AG10803 (cell line): ENCODE measurements at places on chromosomes 12 and 14.

- DNase-seq: no peak
Observed at GRCh38 chr12:94638521-94638920, 11.8 kb downstream of the TMCC3 start.

GRCh38 chr12:58106195-58106594, 164.8 kb downstream of the ATP23 start:
- no peak for DNase-seq

- DNase-seq: no peak
Observed at GRCh38 chr14:93040982-93041381, 74.7 kb downstream of the ITPK1 start.

GRCh38 chr12:51085757-51086156, 2.4 kb upstream of the CSRNP2 start:
- no peak for DNase-seq

GRCh38 chr12:76622915-76623314, 63.3 kb upstream of the OSBPL8 start:
- DNase-seq: no peak

- DNase-seq: no peak
Observed at GRCh38 chr12:20055856-20056255, 312.5 kb upstream of the PDE3A start.

DNA sequence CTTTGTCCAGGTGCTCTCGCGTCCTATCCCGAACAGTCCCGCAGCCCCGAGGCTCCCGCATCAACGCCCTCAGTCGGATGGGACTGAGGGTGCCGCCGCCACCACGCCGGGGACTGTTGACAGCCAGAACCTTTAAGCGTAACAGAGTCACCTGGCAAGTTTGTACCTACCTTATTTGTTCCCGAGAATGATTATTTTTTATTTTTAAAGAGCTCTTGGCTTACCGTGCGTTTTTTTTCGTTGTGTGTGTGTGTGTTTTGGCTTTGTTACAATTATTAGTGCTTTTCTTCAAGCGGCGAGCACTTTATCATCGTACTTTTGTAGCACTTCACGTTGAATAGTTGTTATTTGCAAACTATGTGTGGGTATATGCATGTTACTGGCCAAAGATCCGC, 463 bp downstream of the COA8 start:
- DNase-seq: no peak

- no peak for DNase-seq
Observed at GRCh38 chr14:81591266-81591665, 57.6 kb upstream of the SEL1L start.

DNA sequence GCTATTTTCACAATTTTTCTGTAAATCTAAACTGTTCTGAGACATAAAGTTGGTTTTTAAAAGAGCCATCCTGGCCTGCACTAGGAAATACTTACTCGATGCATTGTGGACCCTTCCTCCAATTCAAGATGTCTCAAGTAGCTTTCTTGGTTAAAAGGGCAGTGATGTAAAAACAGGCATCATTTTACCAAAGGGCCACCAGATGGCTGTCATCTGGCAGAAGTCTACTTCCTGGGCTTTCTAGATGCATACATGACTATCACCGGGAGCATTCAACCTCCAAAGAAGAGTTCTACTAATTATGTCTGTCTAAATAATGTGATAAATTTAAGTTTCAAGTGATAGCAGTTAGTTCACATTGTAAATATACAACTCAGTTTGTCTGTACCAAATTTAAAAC, 96.8 kb upstream of the FRMD6 start:
- DNase-seq: peak; percentile 79

DNA sequence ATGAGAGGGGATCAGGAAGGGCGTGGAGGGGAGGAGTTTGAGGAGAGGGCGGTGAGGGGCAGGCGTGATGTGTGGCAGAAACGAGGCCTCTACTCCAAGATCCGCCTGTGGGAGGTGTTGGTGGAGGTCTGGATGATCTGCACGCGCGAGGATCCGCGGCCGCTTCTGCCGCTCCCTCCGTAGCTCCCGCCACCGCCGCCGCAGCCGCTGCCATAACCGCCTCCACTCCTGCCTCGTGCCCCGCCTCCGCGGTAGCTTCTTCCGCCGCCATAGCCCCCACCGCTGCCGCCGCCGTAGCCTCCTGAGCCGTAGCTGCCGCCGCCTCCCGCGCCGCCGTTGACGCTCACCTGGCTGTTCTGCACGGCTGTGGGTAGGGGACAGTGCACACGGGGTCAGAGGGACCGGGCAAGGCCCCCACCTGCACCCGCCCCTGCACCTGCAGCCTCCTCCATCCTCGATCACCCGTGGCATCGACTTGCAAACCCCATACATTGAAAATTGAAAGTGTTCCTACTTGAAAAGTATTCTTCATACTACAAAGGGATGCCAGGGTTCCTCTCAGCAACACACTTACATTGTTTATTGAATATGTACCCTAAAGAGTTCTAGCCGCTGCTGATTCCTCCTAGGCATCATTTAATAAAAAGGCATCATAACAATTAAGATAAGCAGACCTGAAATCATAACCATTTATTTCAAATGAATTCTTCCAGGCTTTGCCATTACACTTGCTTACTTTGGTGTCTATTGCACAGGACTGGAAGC, 11.1 kb upstream of the KRT1 start:
- no peak for DNase-seq

DNA sequence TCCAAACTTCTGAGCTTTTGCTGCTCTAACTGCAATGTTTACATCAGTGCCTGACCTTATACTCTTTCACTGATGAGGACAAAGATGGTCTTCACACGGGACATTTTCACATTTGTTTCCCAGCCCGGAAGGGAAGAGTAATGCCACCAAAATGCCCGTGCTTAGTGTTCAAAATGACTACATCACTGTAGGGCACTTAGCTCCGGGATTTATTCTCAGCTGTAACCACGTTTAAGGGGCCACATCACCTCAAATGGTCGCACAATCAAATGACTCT, 2.9 kb downstream of the GSG1 start:
- DNase-seq: no peak

- no peak for DNase-seq
Observed at GRCh38 chr14:77804592-77804991, 4.7 kb downstream of the ADCK1 start.

- DNase-seq: no peak
Observed at GRCh38 chr14:36884049-36884448, 222.4 kb downstream of the PAX9 start.

DNA sequence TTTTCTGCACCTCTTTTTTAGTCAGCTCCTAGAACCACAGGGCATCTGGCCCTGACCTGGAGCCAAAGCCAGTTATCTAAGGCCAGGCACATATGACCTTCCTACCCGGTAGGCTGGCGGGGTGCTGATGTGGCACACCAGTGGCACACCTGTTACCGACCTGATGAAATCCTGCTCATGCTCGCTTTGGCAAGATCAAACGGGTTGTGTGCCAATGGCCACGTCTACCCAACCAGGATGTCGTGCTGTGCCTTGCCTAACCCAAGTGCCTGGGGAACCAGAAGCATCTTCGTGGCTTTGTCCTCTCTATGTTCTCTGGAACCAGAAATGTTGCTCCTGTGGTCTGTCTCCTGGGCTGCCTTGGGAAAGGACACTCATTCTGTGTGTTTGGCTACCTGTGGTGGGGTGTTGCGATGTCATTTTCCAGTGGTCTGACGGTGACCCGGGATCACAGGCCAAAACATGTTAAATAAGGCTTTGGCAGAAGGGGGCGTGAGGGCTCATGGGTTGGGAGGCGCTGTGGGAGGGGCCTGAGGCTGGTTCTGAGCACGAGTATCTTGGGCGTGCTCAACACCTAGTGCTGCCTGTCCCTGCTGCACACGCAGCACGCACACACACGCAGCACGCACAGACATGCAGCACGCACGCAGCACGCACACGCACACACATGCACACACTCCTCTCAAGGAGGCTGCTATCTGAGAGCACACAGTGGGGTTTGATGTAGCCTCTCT, 27.9 kb downstream of the CCNK start:
- DNase-seq: no peak
